ENCODE measurements at places on chromosomes 2 and 18.

- no peaks in the 10 kb centered on the region for H3K27me3 ChIP-seq
- H3K4me1 ChIP-seq: peaks cover 14% of the 10 kb centered on the region
- no peak overlapping the region for H3K4me3 ChIP-seq
- H3K36me3 ChIP-seq: no peaks in the 10 kb centered on the region
- DNase-seq: no peak
Observed at GRCh38 chr2:59726228-59727120, 827.0 kb downstream of the BCL11A start.

DNA sequence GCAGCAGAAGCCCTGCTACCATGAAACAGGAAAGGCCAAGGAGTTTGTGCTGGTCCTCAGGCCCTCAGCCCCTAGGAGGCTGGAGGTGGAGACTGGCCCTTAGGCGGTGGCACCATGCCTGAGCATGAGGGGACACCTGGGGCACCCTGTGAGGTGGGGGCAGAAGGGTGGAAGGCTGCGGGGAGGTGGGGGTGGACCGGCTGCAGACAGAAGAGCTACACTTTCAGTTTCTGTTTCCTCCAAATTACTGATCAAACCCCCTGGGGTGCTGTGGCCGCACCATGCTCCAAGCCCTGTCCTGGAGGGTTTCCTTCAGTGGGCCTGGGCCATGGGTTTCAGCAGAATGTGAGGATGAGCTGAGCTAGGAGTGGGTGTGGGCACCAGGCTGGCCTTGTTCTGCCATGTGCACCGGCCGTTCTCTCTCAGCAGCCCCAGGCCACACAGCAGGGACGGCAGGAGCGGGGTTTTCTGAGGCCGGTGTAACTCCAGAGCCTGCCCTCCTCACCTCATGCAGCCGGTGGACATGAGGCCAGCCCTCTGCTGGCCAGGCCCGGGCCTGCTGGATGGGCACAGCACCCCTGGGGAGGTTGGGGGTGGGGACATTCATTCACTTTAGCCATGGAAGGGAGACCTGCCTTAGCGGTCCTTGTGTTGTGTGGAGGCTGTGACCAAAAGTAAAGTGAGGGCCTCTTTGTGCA lies 51.5 kb downstream of the PLEKHB2 start:
- H3K36me3 ChIP-seq: no peaks in the 10 kb centered on the region
- H3K4me1 ChIP-seq: peaks cover 5% of the 10 kb centered on the region
- H3K27ac ChIP-seq: no peak overlapping the region
- DNase-seq: no peak

DNA sequence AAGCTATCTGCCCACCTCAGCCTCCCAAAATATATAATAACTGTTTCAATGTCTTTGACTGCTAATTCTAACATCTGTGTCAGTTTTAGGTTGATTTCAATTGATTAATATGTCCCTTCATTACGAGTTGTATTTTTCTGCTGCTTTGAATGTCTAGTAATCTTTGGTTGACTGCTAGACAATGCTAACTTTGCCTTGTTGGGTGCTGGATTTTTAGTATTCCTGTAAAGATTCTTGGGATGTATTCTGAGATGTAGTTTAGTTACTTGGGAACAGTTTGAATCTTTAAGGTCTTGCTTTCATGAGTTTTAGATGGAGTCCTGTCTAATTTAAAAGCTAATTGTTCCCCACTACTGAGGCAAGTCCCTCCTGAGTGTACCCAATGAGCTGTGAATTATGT lies 114.4 kb downstream of the TFCP2L1 start:
- peaks cover 3% of the 10 kb centered on the region for H3K36me3 ChIP-seq
- H3K4me3 ChIP-seq: no peak overlapping the region
- H3K4me1 ChIP-seq: no peaks in the 10 kb centered on the region
- no peaks in the 10 kb centered on the region for H3K27me3 ChIP-seq

DNA sequence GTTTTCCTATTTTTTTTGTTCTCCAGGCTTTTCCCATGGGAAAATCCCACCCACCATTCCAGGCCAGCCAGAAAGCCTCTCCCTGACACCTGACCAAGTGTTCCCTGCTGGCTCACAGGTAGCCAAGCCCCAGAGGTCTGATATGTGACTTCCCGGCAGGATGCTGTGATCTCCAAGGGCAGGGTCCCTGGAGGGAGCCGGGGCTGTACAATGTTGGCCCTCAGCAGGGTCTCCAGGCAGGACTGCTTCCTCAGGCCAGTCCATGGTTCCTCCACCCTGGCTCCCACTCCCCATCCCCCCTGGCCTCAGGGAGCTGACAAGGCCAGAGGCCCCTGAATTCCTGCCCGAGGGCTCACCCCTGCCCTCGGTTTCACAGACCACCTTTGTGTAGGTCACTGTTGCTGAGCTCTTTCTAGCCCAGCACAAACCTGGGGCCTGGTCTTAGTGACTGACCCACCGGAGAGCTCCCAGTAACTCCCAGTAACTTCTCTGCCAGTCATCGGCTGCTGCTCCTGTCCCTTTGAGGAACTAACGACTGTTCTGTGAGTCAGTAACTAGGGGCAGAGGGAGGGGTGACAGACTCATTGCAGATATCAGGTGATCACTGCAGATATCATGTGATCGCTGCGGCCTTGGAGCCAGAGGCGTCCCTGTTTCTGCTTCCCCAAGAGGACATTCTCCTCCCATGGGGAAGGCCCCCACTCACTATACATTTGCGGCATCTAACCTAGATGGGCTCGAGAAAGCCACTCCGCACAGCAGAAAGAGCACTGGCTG lies 38.7 kb downstream of the SDC1 start:
- H3K27me3 ChIP-seq: no peaks in the 10 kb centered on the region
- H3K4me1 ChIP-seq: peaks cover 46% of the 10 kb centered on the region
- H3K27ac ChIP-seq: peak overlapping the region; percentile 35
- no peak for DNase-seq
- no peak overlapping the region for H3K4me3 ChIP-seq

GRCh38 chr18:51171625-51172259 lies 25.7 kb downstream of the MEX3C start:
- DNase-seq: no peak
- H3K36me3 ChIP-seq: peaks cover 20% of the 10 kb centered on the region
- H3K27ac ChIP-seq: no peak overlapping the region
- H3K4me1 ChIP-seq: peaks cover 18% of the 10 kb centered on the region

DNA sequence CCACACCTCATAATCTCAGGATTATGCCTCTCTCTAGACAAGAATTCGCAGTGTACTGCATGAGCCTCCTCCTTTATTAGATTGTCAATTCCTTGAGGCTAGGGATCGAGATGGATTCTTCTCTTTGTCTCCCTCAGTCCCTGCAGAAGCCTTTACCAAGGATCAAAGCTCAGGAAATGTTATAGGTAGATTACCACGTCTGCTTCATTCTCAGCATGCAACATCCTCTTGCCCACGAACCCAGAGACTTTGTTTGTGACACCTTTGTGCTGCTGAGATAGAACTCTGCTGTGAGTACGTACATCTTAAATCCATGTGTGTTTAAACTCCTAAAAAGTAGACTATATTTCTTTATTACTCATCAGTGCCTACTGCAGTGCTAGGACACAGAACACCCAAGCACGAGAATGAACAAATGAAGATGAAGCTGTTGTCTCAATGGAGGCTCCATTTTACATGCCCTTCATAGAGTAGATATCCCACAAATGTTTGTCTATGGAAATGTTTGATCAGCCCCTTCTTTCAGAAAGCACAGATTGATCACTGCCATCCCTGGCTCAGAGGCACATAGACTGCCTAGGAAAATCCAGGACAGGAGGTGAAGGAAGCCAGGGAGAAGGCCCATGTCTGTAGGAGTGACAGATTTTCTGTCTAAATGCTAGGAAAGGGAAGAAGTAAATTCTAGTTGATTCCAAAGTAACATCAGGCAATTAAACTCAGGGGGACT lies 98.8 kb upstream of the KLHL29 start:
- no peaks in the 10 kb centered on the region for H3K36me3 ChIP-seq
- DNase-seq: no peak
- peaks cover 32% of the 10 kb centered on the region for H3K4me1 ChIP-seq
- H3K4me3 ChIP-seq: no peak overlapping the region

- H3K27ac ChIP-seq: no peak overlapping the region
- peaks cover 19% of the 10 kb centered on the region for H3K27me3 ChIP-seq
- no peaks in the 10 kb centered on the region for H3K36me3 ChIP-seq
- no peak overlapping the region for H3K4me3 ChIP-seq
- H3K4me1 ChIP-seq: no peaks in the 10 kb centered on the region
- DNase-seq: no peak
Observed at GRCh38 chr18:37270666-37271052, 294.9 kb downstream of the CELF4 start.

DNA sequence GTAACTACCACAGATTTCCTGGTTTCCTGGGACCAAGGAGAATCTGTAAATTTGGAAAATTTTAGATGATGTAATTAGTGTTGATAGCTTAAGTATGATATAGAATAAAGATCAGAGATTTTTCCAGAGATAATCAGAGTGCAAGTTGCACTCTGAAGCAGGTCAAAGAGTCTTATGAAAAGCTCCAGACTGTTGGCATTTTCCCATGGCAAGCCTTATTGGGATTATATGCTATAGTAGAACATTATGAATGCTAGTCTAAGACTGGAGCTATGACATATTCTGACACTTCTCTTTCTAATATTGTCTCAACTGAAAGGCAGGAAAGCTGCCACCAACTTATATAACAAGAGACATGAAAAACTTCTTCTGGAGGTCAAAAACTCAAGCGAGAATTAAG lies 1638.3 kb upstream of the LRRTM1 start:
- H3K27me3 ChIP-seq: no peaks in the 10 kb centered on the region
- H3K36me3 ChIP-seq: no peaks in the 10 kb centered on the region
- H3K4me1 ChIP-seq: no peaks in the 10 kb centered on the region
- H3K27ac ChIP-seq: no peak overlapping the region
- no peak overlapping the region for H3K4me3 ChIP-seq
- no peak for DNase-seq

DNA sequence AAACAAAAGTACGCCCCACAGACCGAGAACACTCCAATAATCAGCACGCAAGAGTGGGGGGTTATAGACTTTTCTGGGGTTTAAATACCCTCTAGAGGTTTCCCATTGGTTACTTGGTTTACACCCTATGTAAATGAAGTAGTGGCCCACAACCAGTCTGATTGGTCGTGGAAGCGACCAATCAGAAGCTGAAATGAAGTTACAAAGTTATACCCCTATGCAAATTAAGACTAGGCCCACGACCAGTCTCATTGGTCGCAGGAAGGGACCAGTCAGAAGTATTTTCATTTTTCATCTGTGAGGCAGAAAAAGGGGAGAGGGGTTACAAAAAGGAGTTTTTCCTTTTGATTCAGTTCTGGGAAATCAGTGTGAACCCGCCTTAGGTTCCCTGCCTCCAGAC lies 55.3 kb upstream of the YWHAQ start:
- H3K36me3 ChIP-seq: no peaks in the 10 kb centered on the region
- H3K27ac ChIP-seq: no peak overlapping the region
- H3K27me3 ChIP-seq: no peaks in the 10 kb centered on the region
- no peak overlapping the region for H3K4me3 ChIP-seq
- H3K4me1 ChIP-seq: peaks cover 17% of the 10 kb centered on the region

DNA sequence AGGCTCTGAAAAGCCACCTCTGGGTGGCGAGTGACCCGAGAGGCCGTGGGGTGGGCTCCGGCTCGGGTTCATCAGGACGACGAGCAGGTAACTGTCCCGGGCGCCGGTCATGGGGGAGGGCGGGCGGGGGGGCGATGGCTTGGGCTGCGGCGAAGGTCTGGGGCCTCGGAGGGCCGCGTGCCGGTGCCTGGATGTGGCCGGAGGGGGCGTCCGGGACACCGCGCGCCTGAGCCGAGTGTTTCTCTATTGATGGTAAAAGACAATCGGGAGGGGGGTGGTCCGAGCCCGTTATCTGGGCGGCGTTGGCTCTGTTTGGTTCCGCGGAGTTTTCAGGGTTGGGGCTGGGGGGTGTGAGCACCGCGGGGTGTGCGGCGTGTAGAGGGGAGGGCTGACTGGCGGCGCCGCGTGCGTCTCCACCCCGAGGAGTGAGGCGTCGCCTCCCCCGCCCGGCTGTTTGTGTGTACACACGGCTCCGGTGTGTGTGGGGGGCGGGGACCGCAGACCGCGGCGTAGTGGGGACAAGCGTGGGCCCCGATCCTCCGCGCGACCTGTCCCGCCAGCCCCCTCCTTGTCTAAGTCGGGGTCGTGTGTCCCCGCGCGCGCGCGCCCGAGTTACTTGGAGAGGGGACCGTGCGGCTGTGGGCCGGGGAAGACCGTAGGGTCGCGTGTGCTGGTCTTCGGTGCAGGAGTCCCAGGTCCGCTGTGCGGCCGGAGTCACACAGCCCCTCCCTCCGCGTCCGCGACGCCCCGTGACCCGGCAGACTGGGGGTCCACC lies 1.6 kb downstream of the CTIF start:
- H3K4me3 ChIP-seq: peak overlapping the region; percentile 98
- peak overlapping the region; percentile 71 for H3K27ac ChIP-seq
- H3K36me3 ChIP-seq: no peaks in the 10 kb centered on the region
- peak; percentile 61 for DNase-seq
- H3K27me3 ChIP-seq: no peaks in the 10 kb centered on the region
- peaks cover 34% of the 10 kb centered on the region for H3K4me1 ChIP-seq

GRCh38 chr18:45785134-45785533 lies 40.3 kb upstream of the SIGLEC15 start:
- H3K27ac ChIP-seq: no peak overlapping the region
- no peaks in the 10 kb centered on the region for H3K36me3 ChIP-seq
- H3K4me1 ChIP-seq: no peaks in the 10 kb centered on the region
- no peaks in the 10 kb centered on the region for H3K27me3 ChIP-seq

Measured in neural crest cell (in vitro differentiated cells).